ENCODE measurements at places on chromosomes 3 and 15.
A peak's percentile ranks its signal among the peaks of the same experiment; 100 is the strongest.

DNA sequence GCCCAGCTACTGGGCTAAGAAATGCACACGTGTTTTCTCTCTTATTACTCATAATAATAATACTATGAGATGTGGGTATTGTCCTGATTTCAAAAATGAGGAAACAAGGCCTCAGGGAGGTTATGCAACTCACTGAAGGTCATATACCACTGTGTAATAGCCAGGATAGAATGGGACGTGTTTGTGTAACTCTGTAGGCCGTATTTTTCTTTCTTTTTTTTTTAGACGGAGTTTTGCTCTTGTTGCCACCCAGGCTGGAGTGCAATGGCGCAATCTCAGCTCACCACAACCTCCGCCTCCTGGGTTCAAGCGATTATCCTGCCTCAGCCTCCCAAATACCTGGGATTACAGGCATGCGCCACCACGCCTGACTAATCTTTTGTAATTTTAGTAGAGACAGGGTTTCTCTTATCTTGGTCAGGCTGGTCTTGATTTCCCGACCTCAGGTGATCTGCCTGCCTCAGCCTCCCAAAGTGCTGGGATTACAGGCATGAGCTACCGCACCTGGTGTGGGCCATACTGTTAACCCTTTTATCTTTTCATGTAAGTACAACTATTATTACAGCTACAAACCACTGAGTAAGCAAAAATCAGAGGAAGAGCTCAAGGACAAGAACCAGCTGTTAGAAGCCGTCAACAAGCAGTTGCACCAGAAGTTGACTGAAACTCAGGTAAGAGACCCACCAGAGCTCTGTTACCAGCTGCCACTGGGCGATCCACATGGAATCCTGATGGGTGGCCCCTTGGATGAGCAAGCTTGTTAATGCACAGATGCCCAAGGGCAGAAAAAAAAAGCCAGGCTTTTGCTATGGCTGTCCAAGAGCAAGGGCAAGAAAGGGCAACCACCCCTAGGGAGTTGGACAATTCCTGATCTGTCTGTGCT lies 6.7 kb downstream of the KNSTRN start:
- DNase-seq: peak; percentile 89

DNA sequence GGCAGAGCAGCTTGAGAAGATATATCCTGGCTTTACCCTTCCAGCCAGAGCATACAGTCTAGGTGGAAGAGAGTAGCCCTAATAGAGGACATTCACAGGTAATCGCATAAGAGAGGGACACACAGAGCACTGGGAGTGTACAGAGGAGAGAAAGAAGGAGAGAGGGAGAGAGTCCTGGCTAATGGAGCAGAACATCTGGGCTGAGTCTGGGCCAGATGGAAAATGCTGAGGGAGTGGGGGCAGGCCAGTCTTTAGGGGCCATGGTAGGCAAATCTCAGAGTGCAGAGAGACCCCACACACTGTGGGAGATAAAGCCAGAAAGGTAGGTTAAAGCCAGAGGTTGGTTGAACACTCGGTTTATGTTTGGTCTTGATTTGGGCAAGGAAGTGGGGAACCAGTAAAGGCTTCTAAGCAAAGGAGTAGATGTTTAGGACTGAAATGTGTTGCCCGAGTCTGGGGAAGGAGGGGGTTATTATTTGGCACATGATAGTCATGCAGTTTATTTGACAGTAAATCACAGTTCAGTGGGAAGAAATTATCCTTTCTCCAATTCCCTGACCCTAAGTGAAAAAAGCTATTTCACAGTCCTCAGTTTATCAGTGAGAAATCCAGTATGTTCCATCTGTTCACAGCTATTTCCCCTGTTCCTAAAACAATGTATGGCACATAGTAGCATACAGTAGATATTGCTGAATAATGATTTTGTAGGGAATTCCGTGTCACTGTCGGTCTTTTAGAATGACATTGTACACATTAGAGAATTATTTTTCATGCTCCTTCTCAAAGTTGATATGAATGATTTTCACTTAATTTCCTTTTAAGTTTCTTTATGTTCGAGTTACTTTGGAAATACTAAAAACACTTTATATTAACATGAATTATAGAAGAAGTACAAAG lies 45.7 kb downstream of the PDHB start:
- no peak for DNase-seq

DNA sequence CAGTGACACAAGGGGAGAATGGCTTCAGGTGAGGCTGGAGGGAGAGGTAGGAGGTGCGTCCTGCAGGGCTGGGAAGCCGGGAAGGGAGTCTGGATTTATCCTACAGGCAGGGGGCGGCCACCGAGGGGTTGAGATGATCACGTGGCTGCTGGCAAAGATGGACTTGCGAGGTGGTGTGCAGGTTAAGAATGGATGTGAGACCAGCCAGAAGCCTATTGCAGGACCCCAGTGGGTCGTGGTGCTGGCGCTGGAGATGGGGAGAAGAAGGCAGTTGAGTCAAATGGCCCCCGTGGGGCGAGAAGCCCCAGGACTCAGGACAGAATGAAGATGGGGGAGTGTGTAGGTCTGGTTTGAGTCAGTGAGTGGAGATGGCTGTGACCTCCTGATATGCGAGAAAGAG lies 183.1 kb downstream of the FAM43A start:
- no peak for DNase-seq

DNA sequence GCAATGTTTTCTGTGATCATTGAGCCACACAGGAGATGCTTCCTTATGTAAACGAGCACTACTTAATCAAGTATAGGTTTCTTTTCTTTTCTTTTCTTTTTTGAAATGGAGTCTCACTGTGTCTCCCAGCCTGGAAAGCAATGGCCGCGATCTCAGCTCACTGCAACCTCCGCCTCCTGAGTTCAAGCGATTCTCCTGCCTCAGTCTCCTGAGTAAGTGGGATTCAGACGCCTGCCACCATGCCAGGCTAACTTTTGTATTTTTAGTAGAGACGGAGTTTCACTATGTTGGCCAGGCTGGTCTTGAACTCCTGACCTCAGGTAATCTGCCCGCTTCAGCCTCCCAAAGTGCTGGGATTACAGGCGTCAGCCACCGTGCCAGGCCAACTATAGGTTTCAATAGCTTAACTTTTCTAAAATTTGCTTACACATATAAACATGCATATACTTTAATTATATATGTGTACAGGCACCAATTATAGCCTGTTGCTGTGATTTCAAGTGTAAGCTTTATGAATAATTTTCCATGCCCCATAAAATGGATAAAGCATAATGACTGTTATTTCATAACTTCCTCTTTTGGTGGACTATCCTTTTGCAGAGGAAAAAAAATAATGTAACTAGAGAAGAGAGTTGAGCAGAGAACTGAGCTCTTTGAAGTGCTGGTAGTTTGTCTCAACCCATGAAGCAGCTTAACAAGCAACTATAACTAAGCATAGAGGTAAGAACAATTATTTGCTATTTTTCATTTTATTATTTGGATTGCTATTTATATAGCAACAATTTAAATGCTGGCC lies 24.8 kb upstream of the MBNL1 start:
- DNase-seq: peak; percentile 79

- no peak for DNase-seq
These were observed 15.4 kb upstream of the BTLA start for GRCh38 chr3:112514527-112515128.
